ENCODE measurements at places on chromosomes 2 and 18. TPM values are rescaled to one million over a fixed set of nuclear protein-coding genes. Genes with fewer than 3 reads are reported as not detected.

DNA sequence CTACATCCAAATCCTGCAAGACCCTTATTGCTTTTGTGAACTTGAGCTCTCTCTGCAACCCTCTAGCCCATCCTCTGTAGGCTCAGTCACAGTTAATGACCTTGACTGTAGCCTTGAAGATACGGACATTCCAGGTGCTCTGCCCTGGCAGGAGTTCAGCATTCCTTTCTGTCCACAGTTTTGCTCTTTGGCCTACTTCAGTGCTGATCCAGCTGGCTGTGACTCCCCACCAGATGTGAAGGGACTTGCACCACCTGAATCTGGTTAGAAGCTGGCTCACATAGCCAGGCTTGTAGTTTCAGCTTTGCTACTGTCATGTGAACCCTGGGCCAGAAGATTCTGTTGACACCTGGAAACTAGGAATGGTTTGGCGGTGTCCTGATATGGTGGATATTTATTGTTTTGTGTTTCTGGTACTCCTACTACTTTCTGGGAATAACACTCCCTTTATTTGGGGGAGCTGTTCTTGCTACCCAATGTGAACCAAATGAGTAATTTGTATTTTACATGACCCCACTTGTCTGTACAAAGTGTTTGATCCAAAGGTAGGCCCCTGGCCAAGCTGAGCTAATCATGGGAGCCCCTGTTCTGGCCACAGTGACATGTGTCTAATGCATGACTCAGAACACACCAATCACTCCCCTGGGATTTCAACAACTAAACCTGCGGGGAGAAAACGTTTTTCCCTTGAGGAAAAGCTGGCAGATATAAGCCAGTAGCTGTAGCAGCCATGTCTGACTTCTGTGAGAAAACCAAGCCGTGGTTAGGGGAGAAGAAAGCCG is 73.4 kb downstream of the CDCA7 start:
- no peak overlapping the region for H3K27ac ChIP-seq
- H3K27me3 ChIP-seq = peaks cover 82% of the 10 kb centered on the region
- H3K4me1 ChIP-seq = no peaks in the 10 kb centered on the region
- no peak for DNase-seq
- H3K4me3 ChIP-seq = no peak overlapping the region

DNA sequence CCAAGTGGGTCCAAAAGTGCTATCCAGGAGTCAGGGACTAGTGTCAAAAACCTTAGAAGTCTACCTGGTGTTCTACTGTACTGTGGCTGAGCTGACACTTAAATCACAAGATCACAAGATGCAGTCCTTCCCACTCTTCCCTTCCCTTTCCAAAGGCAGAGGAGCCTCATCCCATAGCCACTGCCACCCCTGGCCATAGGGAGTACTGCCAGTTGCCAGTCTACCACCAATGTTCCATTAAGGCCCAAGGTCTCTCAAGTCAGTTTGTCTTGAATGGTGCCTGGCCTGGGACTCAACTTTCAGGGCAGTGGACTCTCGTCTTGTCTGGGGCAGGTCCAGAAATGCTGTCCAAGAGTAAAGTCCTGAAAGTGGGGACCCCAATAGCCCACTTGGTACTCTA is 585.6 kb downstream of the NUP35 start:
- H3K36me3 ChIP-seq = no peaks in the 10 kb centered on the region
- H3K4me1 ChIP-seq = no peaks in the 10 kb centered on the region
- no peaks in the 10 kb centered on the region for H3K27me3 ChIP-seq
- no peak for DNase-seq

DNA sequence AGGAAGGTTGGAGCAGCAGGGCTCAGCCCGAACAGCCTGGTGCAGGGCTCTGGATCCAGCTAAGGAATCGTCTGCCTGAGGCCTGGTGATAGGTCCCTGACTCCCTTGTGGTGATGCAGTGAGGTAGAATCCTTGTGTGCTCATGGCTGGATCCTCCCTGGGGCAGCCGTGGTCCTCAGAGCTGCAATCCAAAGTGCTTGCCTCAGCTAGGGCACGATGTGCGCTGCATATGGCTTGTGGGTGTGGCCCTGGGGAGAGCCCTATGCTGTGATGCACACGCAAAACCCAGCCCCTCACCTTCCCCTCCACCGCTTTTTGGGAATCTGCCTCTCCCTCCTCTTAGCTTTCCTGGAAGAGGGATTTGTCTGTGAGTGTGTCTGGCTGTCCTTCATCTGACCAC is 142.2 kb downstream of the DYSF start:
- no peaks in the 10 kb centered on the region for H3K36me3 ChIP-seq
- no peaks in the 10 kb centered on the region for H3K4me1 ChIP-seq
- DNase-seq = no peak

SCRN3 gene
- 11.6 TPM for total RNA-seq

DNA sequence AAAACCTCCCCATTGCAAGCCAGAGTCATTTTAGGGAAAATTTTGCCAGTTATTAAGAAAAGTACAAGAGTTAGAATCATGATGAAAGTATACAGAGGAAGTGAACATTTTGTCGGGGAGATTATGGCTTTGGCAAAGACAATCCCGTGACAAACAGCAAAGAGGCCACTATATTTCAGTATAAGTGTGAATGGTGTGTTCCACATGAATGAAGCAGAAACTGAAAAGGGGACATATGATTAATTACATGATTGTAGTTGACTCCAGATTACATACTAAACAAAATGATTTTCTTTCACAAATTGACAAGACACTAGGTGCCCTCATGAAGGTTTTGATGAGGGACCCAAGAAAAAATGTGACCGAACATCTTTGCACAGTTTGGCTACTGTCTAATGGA is 42.0 kb downstream of the SP140 start:
- peaks cover 25% of the 10 kb centered on the region for H3K4me1 ChIP-seq
- no peak for DNase-seq
- H3K27me3 ChIP-seq = no peaks in the 10 kb centered on the region
- H3K27ac ChIP-seq = peak overlapping the region; percentile 49

C2orf66 gene
- not detected for total RNA-seq

DNA sequence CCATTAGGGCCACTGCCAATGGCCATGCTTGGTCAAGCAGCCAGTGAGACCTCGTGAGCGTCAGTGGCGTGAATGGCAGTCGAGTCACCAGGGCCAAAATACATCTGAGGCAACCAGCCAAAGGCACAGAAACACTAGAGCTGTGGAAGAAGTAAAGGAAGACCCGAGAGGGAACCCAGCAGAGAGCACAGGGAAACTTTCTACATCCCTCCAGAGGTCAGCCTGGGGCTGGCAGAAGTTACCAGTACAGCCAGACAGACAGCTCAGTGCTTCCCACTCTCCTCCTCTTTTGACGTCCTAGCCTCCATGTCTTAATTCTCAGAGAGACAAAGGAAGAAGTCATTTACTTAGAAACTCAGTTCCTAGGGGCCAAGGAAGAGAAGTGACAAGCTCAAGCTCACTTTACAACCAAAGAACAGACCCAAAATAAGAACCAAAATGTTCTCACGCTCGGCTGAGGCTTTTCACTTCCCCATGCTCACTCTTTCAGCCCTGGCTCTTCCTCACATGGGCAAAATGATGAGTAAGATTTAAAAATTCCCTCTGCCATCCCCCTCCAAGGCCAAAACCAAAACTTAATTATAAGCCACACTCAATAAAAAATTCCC is 8.7 kb downstream of the CYRIA start:
- peaks cover 45% of the 10 kb centered on the region for H3K27me3 ChIP-seq
- DNase-seq = no peak
- no peak overlapping the region for H3K27ac ChIP-seq

- no peak overlapping the region for H3K4me3 ChIP-seq
- no peaks in the 10 kb centered on the region for H3K4me1 ChIP-seq
- no peaks in the 10 kb centered on the region for H3K27me3 ChIP-seq
- no peaks in the 10 kb centered on the region for H3K36me3 ChIP-seq
- H3K27ac ChIP-seq = no peak overlapping the region
- DNase-seq = no peak
Observed at GRCh38 chr2:82128051-82128450, 1823.5 kb upstream of the LRRTM1 start.

AAMP gene
- 47.0 TPM for total RNA-seq

RBFA gene
- total RNA-seq = 15.0 TPM

- no peak overlapping the region for H3K4me3 ChIP-seq
- no peak for DNase-seq
- H3K4me1 ChIP-seq = no peaks in the 10 kb centered on the region
- no peak overlapping the region for H3K27ac ChIP-seq
- H3K36me3 ChIP-seq = no peaks in the 10 kb centered on the region
Observed at GRCh38 chr2:172038604-172039003, 38.9 kb downstream of the METAP1D start.

DNA sequence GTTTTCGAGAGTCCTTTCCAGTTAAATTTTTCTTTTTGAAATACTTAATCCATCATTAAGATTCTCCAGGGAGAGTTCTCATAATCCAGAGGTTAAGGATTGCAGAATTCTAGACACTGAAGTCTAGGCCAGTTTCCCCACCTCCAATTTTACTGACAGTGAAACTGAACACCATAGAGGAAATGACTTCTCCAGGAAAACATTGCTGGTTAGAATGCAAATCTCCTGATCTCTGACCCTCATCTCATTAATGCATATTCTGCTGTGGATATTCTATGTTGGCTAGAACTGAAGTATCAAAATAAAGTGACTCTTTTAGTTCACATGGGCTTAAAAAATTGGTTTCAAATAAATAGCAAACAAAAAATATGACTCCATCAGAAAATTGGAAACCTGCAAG is 105.8 kb upstream of the UGP2 start:
- H3K36me3 ChIP-seq = no peaks in the 10 kb centered on the region
- H3K4me1 ChIP-seq = no peaks in the 10 kb centered on the region
- no peak overlapping the region for H3K4me3 ChIP-seq
- no peak for DNase-seq

GRCh38 chr2:170897108-170897507 is 31.9 kb upstream of the GORASP2 start:
- H3K4me1 ChIP-seq = no peaks in the 10 kb centered on the region
- no peaks in the 10 kb centered on the region for H3K36me3 ChIP-seq
- H3K27me3 ChIP-seq = peaks cover 29% of the 10 kb centered on the region
- H3K27ac ChIP-seq = no peak overlapping the region
- no peak overlapping the region for H3K4me3 ChIP-seq
- DNase-seq = no peak

GRCh38 chr2:55840460-55840859 is 83.1 kb downstream of the EFEMP1 start:
- H3K4me3 ChIP-seq = no peak overlapping the region
- no peaks in the 10 kb centered on the region for H3K4me1 ChIP-seq

- no peak overlapping the region for H3K27ac ChIP-seq
- no peak for DNase-seq
- H3K27me3 ChIP-seq = peaks cover 16% of the 10 kb centered on the region
- no peaks in the 10 kb centered on the region for H3K36me3 ChIP-seq
Observed at GRCh38 chr2:222485367-222486211, 61.2 kb downstream of the SGPP2 start.

PID1 gene
- total RNA-seq = 0.82 TPM

- no peak overlapping the region for H3K4me3 ChIP-seq
- H3K27me3 ChIP-seq = peaks cover 54% of the 10 kb centered on the region
- no peak for DNase-seq
- no peak overlapping the region for H3K27ac ChIP-seq
- H3K36me3 ChIP-seq = peaks cover 2% of the 10 kb centered on the region
Observed at GRCh38 chr2:74593826-74594772, 39.6 kb downstream of the DOK1 start.

- no peak overlapping the region for H3K27ac ChIP-seq
- no peak for DNase-seq
- H3K27me3 ChIP-seq = no peaks in the 10 kb centered on the region
- no peak overlapping the region for H3K4me3 ChIP-seq
- H3K36me3 ChIP-seq = no peaks in the 10 kb centered on the region
Observed at GRCh38 chr2:2464643-2465042, 133.6 kb upstream of the MYT1L start.

GRCh38 chr2:176395273-176395854 is 126.1 kb downstream of the MTX2 start:
- DNase-seq = no peak
- peaks cover 3% of the 10 kb centered on the region for H3K4me1 ChIP-seq
- H3K36me3 ChIP-seq = no peaks in the 10 kb centered on the region

DNA sequence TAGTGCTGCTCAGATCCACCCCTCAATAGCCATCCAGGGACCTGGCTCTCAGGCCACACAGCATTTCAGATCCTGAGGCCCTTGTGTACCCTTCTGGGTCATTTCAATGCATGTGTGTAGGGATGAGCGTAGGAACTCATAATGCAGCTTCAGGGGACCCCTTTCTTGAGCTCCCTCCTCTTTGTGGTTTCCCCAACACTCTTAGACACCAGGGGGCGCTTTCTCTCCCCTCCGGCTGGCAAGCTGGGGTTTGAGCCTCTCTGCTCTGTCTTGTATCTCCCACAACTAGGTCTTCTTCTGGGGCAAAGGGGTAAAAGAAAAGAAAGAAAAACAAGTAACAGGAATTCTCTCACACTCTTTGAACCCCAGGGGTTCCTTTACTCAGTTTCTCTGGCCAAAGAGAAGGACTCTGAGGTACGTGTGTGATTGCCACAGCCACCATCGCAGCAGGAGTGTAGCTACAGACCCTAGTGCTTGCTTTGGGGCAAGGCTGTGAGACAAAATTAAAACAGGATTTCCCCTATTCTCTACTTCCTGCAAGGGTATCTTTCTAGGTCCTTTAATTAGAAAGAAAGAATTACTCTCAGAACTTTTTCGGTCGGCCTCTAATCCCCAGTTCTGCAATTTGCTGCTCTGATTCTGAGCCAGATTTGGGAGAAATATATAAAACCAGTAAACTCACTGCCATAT is 38.0 kb downstream of the CABYR start:
- no peak overlapping the region for H3K27ac ChIP-seq
- H3K4me3 ChIP-seq = no peak overlapping the region
- no peaks in the 10 kb centered on the region for H3K27me3 ChIP-seq

DNA sequence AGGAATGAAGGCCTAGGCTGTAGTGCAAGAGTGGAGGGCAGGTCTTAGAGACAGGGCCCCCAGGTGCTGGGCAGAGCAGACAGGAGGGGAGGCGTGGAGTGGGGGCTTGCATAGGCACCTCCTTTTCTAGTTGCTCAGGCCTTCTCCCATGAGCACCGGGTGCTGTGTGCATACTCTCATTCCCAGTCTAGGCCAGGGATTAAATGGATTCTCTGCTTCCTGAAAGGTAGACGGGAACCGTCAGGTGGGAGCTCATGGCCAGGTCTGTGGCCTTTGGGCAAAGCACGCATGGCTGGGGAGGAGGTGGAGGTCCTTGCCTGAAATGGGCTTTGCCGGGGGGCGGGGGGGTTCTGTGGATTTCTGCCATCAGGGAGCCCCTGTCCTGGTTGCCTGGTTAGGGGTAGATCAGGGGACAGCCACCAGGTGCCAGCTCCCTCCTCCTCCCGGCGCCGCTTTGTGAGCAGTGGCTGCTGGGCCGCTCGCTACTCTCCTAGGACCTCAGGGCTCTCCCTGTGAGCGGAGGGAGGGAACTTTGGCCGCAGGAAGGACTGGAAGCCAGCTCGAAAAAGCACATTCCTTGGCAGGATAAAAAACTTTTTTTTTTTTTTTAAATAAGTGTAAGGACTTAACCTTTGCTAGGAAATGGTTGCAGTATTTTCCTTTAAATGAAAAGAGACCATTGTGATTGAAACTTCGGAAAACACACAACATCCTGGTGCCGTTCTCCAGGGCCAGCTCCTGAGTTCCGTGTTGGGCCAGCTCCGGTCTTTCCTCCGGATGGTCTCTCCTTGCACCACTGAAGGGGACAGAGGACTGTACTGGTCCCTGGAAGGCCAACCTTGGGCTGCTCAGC is 82.8 kb upstream of the HAAO start:
- no peaks in the 10 kb centered on the region for H3K4me1 ChIP-seq
- H3K27ac ChIP-seq = no peak overlapping the region
- H3K4me3 ChIP-seq = no peak overlapping the region
- no peaks in the 10 kb centered on the region for H3K27me3 ChIP-seq
- no peak for DNase-seq
- no peaks in the 10 kb centered on the region for H3K36me3 ChIP-seq

CD8A gene
- total RNA-seq = not detected

IRS1 gene
- total RNA-seq = 0.90 TPM

Measured in T-helper 17 cell (primary cell).